Activated CD8-positive, alpha-beta memory T cell treated with anti-CD3 and anti-CD28 coated beads, Interleukin-2, amount 10 ng/mL, durations not matched to agents 7 days and 5 days (primary cell): ENCODE measurements at places on chromosomes 6 and 20. TPM values are rescaled to one million over a fixed set of nuclear protein-coding genes. Genes with fewer than 3 reads are reported as not detected.

The MMP24 gene
- not detected for total RNA-seq

The PTP4A1 gene
- 63.6 TPM for total RNA-seq

The GSTA3 gene
- total RNA-seq, result not detected

The RBPJL gene
- total RNA-seq, result not detected

The HLA-DOB gene
- total RNA-seq, result 3.9 TPM

The FAM184A gene
- 3.7 TPM for total RNA-seq
